Cardiac septum (tissue), 1 donor: ENCODE measurements at places on chromosomes 11 and 22. TPM values are rescaled to one million over a fixed set of nuclear protein-coding genes. Genes with fewer than 3 reads are reported as not detected.

- DNase-seq, result no peak
Measured at GRCh38 chr11:60703374-60703773, 4.0 kb downstream of the MS4A8 start.

- peak; percentile 74 for DNase-seq
Measured at GRCh38 chr22:28024422-28024888, 105.4 kb upstream of the PITPNB start.

GRCh38 chr11:27968461-27968860, 139.5 kb downstream of the KIF18A start:
- DNase-seq, result no peak

GRCh38 chr11:69830086-69830485, 10.9 kb upstream of the FGF3 start:
- DNase-seq, result no peak

GRCh38 chr22:36739185-36739584, 35.6 kb upstream of the CACNG2 start:
- peak; percentile 33 for DNase-seq

GRCh38 chr11:3747704-3748103, 49.6 kb downstream of the NUP98 start:
- DNase-seq, result no peak

- DNase-seq, result no peak
Measured at GRCh38 chr11:104852811-104853210, 45.4 kb downstream of the CASP12 start.

GRCh38 chr11:112963368-112963955, 2.2 kb downstream of the NCAM1 start:
- DNase-seq, result no peak

GRCh38 chr22:21972293-21972779, 10.3 kb downstream of the TOP3B start:
- no peak for DNase-seq

DNA sequence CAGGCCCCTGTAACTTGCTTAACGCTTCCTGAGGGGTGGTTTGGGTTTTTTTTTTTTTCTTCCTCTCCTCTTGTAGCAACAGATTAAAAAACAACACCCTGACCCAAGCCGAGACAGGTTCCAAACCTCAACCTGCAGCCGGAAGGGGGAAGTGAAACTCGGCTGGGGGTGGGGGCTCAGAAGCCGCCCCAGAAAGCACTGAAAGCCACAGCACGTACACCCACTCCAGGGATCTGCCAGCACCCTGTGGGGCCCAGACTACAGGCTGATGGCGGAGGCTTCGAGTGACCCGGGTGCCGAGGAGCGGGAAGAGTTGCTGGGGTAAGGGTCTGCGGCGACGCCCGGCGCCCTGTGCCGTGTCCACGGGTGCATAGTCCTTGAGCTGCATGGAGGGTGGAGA, at the start of gene LSP1:
Gene LSP1 (plus strand): TSS at position 208 of the 400 bp plus-strand sequence. CDS start 61 bp downstream, at position 269.
- DNase-seq, result peak; percentile 88

DNA sequence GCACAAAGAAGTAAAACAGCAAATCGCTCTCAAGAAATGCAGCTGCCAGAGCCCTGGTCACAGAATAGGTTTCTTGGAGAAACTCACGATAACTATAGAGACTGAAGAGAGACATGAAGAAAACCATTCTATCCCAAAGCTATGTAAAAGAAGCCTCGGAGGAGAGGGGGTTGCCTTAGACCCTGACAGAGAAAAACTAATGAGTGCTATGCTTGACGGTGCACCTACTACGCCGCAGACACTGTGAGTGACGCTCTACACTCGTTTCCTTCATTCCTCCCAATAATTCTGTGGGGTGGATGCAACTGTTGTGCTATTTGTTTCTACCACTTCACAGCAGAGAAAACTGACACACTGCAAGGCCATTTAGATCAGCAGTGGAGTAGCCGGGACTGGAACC, 121.8 kb downstream of the ETS1 start:
- DNase-seq, result no peak

CCDC188 gene
- total RNA-seq, result 0.67 TPM

TEX54 gene
- not detected for total RNA-seq

SLC35E4 gene
- 4.2 TPM for total RNA-seq

APOA5 gene
- total RNA-seq, result not detected

KLHDC7B gene
- 0.08 TPM for total RNA-seq
